NCI-H1417 treated with DMSO at 0.1 percent for 48 hours (cell line): ENCODE measurements at places on chromosomes 2 and 18.
A peak's percentile ranks its signal among the peaks of the same experiment; 100 is the strongest.

- no peak for DNase-seq
Measured at GRCh38 chr18:40380686-40381439, 1574.2 kb upstream of the PIK3C3 start.

GRCh38 chr18:48937869-48938750 lies 12.7 kb downstream of the SMAD7 start:
- no peak for DNase-seq

- DNase-seq = peak; percentile 28
Measured at GRCh38 chr18:48948112-48949049, 2.4 kb downstream of the SMAD7 start.

- no peak for DNase-seq
Measured at GRCh38 chr2:217919781-217920351, 82.9 kb downstream of the TNS1 start.

DNA sequence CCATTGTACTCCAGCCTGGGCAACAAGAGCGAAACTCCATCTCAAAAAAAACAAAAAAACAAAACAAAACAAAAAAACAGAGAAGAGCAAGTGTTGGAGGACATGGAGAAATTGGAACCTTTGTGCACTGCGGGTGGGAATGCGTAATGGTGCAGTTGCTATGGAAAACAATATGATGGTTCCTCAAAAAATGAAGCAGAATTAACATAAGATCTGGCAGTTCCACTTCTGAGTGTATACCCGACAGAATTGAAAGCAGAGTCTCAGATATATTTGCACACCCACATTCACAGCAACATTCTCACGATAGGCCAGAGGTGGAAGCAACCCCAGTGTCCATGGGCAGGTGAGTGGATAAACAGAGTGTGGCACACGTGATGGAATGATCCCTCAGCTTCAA lies 11.0 kb upstream of the RALB start:
- no peak for DNase-seq

GRCh38 chr2:75491129-75491753 lies 69.5 kb downstream of the EVA1A start:
- DNase-seq = no peak

GRCh38 chr2:98569197-98569793 lies 39.0 kb downstream of the COA5 start:
- no peak for DNase-seq

DNA sequence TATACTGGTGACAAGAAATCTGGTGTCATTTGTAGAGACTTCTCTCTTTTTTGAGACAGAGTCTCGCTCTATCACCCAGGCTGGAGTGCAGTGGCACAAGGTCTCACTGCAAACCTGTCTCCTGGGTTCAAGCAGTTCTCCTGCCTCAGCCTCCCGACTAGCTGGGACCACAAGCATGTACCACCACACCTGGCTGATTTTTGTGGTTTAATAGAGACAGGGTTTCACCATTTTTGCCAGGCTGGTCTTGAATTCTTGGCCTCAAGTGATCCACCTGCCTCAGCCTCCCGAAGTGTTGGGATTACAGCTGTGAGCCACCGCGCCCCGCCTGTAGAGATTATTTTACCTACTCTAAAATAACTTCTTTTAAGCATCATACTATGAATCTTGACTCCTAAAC lies 6.5 kb downstream of the HNRNPLL start:
- no peak for DNase-seq

DNA sequence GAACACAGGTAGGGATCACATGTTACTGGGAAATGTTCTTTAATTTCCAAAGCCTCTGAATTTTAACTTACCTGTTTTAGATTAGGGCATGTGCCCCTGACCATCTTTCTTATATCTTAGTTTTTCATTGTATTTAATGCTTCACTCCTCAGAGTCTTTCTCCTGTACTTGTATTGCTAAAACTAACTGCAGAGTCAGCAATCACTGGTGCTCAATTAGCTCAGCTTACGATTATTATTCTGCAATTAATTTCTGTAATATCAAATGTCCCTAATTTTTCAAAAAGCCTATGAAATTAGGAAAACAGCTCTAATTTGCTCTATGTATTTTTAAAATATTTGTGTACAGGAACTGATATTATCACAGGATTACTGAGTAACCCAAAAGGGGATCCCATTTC lies 693.2 kb upstream of the SLC8A1 start:
- no peak for DNase-seq

- DNase-seq = no peak
Measured at GRCh38 chr2:164974221-164974620, 18.9 kb upstream of the SLC38A11 start.

- DNase-seq = no peak
Measured at GRCh38 chr2:23502096-23502495, 117.1 kb downstream of the KLHL29 start.

GRCh38 chr2:111184725-111185310 lies 64.1 kb downstream of the BCL2L11 start:
- no peak for DNase-seq

- no peak for DNase-seq
Measured at GRCh38 chr18:23618862-23619387, 32.6 kb upstream of the NPC1 start.

GRCh38 chr2:224918626-224919471 lies 123.4 kb downstream of the DOCK10 start:
- no peak for DNase-seq

DNA sequence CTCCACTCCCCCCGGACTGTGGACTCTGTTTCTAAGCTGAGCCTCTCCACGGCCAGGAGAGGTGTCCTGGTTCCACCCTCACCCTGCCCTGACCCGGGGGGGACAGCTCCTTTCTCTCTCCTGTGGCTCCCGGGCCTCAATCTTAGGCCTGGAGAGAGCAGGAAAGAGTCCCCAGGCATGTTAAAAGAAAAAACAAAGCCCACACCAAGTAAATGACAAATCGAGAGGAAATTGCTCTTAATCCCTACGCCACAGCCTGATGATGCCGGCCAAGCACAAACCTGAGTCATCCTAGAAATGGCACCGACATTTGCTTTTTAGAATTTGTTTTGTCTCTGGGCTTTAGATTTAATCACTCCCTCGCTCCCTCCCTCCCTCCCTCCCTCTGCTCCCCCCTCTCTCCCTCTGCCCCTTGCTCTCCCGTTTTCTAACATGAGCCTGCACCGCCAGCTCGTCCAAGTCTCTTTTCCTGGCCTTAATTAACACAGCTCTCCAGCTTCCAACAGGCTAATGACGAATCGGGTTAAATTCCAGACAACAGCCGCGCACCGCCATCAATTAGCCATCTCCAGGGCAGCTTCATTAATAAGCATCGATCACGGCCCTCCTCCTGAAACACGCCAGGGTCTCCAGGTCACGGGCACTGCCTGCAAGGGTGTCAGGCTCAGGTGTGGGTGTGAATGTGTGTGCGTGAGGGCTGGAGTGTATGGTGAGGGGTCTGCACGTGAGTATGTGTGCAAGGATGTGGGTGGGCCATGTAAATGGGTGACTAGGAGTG lies 230.8 kb downstream of the CELF4 start:
- DNase-seq = no peak

DNA sequence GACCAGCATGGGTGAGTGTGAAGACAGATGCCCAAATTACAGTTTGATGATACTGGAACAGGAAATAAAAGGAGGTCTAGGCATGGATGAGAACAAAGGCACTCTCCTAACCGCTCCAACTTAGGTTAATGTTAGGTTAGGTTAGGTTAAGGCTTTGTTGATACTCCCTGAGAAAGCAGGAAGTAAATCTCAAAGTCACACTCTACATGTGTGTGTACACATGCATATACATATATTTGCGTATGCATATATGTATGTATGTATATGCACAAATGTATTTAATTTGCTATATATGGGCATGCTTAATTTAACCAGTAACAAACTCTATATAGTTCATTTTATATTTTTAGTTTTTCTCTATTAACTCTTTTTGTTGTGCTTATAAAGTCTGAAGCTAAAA lies 139.3 kb downstream of the UPP2 start:
- DNase-seq = no peak
